ENCODE measurements at places on chromosomes 2 and 18.
A peak's percentile ranks its signal among the peaks of the same experiment; 100 is the strongest.

GRCh38 chr2:127913808-127914457 is 28.2 kb upstream of the AMMECR1L start:
- no peak for DNase-seq

- no peak for DNase-seq
Measured at GRCh38 chr2:182436252-182436651, 9.4 kb upstream of the PDE1A start.

DNA sequence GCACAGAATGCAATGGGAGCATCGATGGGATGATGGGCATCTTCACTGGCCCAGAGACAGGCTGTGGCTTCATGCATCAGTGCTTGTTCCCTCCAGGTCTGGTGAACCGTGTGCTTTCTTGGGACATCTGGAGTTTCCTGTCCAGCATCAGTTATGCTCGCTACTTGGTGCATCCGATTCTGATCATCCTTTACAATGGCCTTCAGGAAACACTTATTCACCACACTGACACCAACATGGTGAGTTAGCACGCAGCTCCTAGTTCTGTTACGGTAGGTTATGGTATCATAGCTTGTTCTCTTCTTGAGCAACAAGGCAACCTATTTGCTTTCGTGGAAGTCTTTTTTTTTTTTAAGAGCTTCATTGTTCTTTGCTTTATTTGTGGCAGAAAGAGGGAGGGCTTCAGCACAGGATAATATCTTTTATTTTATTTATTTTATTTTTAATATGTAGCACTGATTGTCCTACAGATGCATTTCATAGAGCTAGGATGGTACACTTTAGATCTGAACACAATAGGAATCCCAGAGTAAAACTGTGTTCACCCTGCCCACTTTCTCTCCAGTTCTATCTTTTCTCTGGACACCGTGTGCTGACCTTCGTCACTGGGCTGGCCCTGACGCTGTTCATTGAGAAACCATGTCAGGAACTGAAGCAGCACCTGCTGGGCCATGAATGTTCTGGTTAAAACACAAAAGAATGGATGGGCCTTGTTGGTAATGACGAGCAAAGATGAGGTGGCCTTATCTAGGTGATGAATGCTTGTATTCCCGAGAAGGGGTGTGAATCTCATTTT is 71.2 kb upstream of the SEC11C start:
- no peak for DNase-seq

- no peak for DNase-seq
Measured at GRCh38 chr2:237733677-237734300, 64.8 kb upstream of the RBM44 start.

- no peak for DNase-seq
Measured at GRCh38 chr2:50571278-50571677, 460.7 kb downstream of the NRXN1 start.

DNA sequence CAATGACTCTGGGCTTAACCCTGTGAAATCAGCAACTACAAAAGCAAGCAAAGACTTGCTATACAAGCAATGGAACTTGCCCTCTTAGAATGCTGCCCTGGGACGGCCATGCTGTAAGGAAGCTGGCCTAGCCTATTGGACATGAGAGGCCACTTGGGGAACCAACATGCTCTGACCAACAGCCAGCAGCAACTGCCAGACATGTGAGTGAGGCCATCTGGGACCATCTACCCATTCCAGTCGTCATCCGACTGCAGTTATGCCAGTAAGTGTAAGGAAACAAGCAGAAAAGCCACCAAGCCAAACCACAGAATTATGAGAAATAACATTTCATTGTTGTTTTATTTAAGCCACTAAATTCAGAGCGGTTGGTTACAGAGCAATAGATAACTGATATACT is 40.9 kb downstream of the CLASP1 start:
- DNase-seq = peak; percentile 55

GRCh38 chr18:78891185-78891762 is 88.3 kb upstream of the SALL3 start:
- no peak for DNase-seq

GRCh38 chr2:57885742-57886141 is 160.9 kb upstream of the VRK2 start:
- no peak for DNase-seq

DNA sequence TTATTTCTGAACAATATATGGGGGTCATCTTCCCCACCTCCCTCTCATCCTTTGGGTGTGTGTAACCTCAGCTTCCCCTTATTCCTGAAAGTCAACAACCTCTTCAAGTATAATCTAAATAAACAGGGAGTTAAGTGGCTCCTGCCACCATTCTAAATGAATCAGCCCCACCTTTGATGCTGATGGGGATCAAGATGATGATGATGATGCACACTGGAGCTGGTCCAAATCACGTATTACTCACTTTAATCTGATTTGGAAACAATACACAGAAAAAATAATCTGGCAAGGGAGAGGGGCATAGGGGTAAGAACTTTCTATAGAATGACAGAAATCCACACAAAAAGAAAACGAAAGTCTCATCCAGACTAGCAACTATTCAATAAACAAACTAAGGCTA is 7.1 kb downstream of the ACVR1 start:
- no peak for DNase-seq

DNA sequence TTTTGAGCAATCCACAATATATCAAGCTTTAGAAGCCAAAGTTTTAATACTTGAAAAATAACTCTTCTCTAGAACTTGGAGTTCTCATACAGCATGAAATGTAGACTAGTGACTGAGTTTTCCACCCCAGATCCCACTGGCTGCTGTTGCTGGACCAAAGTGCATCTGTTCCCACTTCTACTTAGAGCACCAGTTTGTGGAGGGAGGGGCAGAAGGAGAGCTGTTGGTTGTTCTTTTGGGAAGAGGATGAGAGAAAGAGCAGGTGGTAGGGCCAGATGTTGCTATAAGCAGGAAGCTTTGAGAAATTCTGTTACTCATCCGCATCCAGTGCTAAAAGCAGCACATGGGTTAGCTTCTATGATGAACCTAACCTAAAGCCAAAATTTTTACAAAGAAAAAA is 59.0 kb downstream of the MBD2 start:
- DNase-seq = peak; percentile 21

DNA sequence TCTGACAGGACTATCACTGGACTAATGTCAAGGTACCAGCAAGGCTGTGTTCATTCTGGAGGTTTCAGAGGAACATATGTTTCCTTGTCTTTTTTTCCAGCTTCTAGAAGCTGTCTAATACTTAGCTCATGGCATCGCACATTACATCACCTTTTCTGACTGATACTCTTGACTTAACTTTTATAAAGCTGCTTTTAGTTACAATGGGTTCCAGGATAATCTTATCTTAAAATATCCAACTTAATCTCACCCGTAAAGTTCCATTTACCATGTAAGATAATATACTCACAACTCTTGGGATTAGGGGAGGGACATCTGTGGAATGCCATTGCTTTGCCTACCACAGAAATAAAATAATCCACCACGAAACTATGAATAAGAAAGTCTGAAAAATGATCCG is 394.2 kb downstream of the CDH19 start:
- no peak for DNase-seq

DNA sequence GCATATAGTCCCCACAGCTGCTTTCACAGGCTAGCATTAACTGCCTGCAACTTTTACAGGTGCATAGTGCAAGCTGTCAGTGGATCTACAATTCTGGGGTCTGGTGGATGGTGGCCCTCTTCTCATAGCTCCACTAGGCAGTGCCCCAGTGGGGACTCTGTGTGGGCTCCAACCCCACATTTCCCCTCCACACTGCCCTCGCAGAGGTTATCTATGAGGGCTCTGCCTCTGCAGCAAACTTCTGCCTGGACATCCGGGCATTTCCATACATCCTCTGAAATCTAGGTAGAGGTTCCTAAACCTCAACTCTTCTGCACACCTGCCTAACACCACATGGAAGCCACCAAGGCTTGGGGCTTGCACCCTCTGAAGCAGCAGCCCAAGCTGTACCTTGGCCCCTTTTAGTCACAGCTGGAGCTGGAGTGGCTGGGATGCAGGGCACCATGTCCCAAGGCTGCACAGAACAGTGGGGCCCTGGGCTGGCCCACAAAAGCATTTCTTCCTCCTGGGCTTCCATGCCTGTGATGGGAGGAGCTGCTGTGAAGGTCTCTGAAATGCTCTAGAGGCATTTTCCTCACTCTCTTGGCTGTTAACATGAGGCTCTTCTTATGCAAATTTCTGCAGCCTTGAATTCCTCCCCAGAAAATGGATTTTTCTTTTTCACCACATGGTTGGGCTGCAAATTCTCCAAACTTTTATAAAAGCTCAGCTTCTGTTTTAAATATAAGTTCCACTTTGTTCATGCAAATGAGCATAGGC is 59.3 kb downstream of the KDM3A start:
- DNase-seq = peak; percentile 14

- no peak for DNase-seq
Measured at GRCh38 chr2:203763938-203764664, 57.7 kb downstream of the CD28 start.

GRCh38 chr2:216057688-216058193 is 23.9 kb downstream of the PECR start:
- no peak for DNase-seq

GRCh38 chr2:17599617-17600016 is 59.1 kb downstream of the VSNL1 start:
- no peak for DNase-seq

- no peak for DNase-seq
Measured at GRCh38 chr18:42159146-42159545, 204.1 kb downstream of the PIK3C3 start.

- DNase-seq = no peak
Measured at GRCh38 chr18:75208836-75209128, 157 bp downstream of the PTGR3 start.

DNA sequence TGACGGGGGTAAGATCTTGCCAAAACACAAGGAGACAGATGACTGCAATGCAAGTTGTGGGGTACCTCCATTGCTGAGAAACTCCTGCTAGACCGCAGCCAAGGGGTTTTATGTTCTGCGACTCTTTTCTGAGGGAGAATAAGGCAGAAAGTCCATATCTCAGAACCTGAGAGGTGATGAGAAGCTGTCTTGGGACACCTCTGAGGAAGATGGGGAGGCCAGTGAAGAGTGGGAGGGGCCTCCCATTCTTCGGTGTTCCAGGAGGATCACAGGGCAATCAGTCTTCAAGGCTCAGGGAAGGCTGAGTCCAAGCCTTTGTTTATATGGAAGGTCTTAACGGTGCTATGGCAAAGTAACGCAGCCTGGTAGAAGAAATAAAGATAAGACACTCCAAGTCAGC is 18.0 kb downstream of the CYP27A1 start:
- DNase-seq = no peak

GRCh38 chr2:157876066-157876785 is at the start of gene ACVR1:
TSS of gene ACVR1 (minus strand) at chr2:157876330. CDS start at chr2:157799493, 76,837 bp downstream.
- DNase-seq = peak; percentile 90

- no peak for DNase-seq
Measured at GRCh38 chr2:170974304-170974993, 45.4 kb downstream of the GORASP2 start.

- no peak for DNase-seq
Measured at GRCh38 chr2:88837511-88838160, 146.2 kb downstream of the RPIA start.

GRCh38 chr2:12694990-12695774 is 21.6 kb upstream of the TRIB2 start:
- no peak for DNase-seq

DNA sequence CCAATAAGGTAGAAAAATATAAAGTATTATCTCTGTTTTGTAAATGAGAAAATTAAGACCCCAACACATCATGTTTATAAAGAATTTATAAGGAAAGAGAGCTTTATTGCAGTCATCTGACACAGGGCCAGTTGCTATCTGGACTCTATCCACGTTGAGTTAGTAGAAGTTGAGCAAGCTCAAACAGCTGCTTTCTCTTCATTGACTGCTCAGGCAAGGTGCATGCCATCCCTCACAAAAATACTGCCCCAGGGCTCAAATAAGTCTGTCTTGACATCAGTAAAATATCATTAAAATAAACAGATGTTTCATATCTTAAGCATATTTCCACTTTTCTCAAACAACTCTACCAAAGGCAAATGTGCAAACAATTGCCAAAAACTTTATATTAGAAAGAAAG is 14.8 kb downstream of the COL5A2 start:
- DNase-seq = no peak

DNA sequence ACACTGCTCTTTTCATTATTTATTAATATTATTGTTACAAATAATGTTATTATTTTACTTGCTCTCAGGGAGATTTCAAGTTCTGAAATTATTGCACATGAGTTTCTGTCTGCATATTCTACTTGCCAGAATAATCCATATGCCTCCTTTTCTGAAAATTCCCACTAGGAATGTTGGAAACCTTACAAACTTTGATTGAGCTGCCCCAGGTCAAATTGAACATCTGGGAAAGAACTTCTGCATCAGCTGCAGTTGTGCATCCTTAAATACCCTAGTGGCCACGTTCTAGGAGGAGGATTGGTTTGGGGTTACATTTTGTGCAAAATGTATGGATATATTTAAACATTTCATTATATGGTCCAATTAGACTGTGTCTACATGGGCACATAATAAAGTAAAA is 1302.7 kb upstream of the PIK3C3 start:
- DNase-seq = no peak

DNA sequence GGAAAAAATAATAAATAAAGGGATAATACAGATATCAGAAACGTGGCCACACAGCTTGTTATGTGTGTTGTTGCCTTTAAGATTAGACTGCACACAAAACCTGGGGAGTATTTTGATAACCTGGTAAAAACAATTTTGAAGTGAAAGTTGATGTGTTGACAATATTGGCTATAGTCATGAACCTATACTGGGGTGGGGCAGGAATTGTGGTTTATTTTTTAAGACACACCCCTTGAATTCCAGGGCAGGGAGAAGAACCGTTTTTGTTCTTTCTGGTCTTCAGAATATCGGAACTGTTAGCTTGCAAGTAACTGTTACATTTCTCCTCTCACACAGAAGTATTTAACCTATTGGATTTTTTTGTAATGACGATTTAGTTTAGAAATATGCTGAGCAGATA is 80.4 kb downstream of the LIMS1 start:
- no peak for DNase-seq

DNA sequence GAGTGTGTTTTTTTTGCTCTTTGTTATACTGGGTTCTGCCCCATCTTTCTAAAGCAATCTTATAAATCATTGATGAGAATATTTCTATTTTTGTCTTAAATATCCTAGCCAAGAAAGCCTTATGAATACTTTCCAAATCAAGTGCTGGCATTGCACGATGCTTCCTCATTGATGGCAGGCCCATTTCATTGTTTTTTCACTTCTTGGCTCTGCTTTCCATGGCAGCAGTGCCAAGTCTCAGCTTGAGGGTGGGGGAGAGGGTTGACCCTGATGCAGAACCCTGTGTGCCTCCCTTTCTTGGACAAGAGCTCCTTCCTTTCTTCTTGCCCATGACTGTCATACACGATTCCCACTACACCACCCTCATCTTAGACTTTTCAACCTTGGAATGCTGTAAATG is 16.7 kb upstream of the CELF4 start:
- no peak for DNase-seq

Measured in glutamatergic neuron (in vitro differentiated cells).